Choroid plexus epithelial cell (primary cell): ENCODE measurements at places on chromosomes 4 and X.

GRCh38 chr4:36165631-36166005, 78.7 kb downstream of the ARAP2 start:
- DNase-seq: peak; percentile 39

DNA sequence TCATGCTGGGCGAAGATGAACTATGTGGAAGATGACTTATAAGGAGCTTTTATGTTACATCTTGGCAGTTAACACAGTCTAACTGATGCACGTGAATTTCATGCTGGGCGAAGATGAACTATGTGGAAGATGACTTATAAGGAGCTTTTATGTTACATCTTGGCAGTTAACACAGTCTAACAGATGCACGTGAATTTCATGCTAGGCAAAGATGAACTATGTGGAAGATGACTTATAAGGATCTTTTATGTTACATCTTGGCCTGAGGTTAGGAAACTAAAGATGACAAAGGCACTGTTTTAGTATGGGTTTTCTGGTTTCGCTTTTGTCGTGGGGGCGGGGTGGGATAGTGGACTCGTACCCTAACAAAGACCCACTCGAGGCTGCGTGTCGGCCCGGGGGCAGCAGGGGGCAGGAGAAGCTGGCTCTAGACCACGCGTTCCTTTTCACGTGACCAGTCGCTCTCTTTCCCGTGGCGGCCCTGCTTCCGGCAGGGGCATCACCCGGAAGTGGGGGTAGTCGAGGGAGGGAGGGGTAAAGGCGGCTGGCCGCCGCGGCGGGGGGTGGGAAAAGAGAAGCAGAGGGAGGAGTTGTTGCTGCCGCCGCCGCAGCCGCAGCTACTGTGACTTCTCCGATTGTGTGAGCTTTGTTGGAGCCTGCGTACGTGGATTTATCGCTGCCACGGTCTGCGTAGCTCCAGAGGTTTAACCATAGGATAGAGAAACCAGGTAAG, at the start of gene ATP7A:
Gene ATP7A (plus strand): TSS at position 586 of the 733 bp plus-strand sequence. CDS start 60,949 bp downstream, outside the sequence.
- DNase-seq: peak; percentile 88

DNA sequence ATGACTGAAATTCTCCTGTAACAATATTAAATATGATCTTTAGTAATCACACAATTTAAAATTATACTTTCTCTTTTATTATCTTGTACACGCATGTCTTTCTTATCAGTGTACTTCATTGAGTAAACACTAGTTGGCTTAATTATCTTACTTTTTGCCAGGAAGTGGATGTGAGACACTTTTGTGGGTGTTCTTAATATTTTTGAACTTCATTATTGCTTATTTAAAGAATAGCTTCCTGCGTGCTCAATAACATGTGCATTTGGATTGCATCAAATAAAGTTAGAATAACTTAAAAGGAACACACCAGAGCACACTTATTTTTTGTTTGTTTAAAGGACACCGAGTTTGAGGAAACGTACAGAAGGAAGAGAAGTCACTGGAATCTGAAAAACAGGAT, 128.5 kb upstream of the VEGFC start:
- DNase-seq: no peak

GRCh38 chr4:91032725-91033445, 905.7 kb downstream of the CCSER1 start:
- DNase-seq: peak; percentile 7

DNA sequence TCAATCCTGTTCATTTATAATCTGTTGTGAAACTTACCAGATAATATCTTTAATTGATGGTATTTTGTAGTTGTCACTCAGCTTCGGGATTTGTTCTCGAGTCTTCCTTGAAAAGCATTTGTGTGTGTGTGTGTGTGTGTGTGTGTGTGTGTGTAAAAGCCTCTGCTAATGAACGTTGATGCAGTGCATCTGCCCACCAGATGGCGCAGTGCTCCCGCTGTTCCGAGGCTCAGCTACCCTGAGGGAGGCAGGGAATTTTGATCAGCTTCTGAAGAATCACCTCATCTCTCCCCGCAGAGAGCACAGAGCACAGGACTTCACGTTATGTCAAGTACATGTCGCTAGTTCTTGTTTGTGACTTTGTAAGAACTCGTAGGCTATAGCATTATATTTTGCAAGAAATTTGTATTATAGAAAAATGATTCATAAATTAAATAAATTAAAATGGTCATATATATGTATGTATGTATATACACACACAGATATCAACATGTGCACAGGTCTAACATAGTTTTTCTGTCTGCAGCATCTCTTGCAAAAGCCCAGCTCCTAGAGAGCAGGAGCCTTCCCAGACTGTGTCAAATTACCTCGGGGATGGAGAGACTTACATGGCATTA, 316.7 kb upstream of the IGFBP7 start:
- peak; percentile 86 for DNase-seq

- DNase-seq: no peak
Measured at GRCh38 chr4:109065006-109065405, 237.5 kb downstream of the COL25A1 start.

DNA sequence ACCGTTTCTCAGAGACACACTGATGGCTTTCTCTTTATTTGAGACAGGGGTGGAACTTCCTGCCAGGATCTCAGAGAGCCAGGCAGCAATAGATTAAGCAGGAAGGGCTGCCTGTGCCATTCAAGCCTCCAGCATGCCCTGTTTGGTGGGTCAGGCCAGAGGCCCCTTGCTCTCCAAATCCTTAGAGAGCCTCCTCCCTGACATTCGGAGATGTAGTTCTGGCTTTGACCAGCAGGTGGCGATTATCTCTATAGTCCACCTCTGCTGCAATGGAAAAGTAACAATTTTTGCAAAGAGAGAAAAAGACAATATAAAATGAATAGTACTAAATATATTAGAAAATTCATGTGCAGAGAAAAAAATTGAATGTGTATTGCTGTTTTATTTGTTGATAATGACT, 93.9 kb downstream of the NXF2B start:
- DNase-seq: peak; percentile 55

DNA sequence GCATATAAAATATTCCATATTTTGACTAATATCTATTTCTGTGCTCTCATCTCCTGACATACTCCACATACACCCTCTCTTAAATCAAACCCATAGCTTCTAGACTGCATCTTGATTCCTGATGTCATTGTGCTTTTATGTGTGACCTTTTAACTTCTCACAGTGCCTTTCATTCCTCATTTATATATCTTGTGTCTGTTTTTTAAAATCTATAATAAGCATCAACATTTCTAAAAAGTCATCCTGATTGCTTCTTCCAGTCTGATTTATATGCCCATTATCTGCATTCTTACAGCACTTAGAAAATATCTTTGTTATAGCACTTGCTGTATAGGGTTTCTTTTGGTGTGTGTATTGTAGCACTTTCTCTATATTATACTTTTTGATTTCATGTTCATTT, 190.1 kb upstream of the ITM2A start:
- no peak for DNase-seq

DNA sequence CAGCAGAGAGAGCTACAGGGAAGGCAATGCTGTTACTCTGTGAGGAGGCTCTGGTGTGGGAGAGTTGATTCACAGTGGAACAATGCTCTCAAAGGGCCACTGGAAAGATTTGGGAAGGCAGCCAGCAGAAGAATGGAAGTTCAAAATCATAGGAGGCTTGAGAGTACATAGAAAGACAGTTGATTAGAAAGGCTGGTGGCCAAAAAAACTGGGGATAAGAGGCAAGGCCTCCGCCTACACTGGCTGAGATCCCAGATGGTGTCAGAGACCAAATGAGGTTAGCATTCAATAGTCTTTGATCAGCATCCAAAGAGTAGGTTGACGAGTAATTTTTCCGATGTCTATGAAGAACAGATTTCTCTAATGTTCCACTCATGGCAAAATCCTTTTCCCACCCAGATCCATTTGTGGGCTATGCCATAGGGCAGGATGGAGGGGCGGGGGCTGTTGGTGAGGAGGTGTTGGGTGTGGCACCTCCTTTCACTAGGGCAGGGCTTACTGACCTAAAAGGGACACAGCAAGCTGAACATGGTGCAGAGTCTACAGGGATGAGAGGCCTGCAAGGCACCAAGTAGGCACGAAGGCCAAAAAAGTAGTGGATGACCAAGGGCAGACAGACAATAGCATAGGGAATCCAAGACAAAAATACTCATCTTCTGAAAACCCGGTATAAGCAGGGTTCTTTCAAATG, 15.1 kb downstream of the TEC start:
- DNase-seq: peak; percentile 85

- peak; percentile 75 for DNase-seq
Measured at GRCh38 chr4:109472343-109472761, 38.7 kb downstream of the SEC24B start.

GRCh38 chr4:83582289-83582785, 46.4 kb downstream of the GPAT3 start:
- DNase-seq: no peak

GRCh38 chr4:7151668-7152227, 40.6 kb upstream of the SORCS2 start:
- DNase-seq: no peak

DNA sequence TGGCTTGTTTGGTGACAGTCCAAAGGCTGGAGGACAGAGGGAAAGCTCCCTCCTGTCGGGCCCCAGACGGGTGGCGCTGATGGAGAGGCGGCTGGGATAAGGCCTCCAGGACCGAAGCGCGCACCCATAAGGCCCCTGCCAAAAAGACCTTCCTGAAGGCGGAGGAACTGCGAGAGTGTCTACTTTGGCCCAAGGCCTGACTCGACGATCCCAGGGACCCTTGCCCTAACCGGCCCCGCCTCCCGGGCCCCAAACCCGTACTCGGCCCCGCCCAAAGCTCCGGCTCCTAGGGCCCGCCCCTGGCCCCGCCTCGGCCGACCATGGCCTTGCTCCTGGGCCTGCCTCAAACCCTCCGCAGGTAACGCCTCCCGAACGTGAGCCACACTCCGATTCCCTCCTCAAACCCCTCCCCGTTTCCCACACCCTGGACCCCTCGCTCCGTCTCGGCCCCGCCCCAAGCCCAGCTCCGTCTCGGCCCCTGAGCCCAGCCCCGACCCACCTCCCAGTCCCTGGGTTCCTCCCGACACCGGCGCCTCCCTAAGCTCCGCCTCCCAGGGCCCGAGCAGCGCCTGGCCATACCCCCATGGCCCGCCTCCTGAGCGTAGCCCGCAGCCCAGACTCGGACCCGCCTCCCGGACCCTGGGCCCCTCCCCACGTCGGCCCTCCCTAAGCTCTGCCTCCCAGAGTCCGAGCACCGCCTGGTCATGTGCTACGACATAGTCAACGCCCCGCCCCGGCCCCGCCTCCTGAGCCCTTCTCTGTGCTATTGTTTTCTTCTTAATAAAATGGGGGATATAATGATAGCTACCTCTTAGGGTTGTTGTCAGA, 90.0 kb upstream of the DRD5 start:
- DNase-seq: peak; percentile 93

DNA sequence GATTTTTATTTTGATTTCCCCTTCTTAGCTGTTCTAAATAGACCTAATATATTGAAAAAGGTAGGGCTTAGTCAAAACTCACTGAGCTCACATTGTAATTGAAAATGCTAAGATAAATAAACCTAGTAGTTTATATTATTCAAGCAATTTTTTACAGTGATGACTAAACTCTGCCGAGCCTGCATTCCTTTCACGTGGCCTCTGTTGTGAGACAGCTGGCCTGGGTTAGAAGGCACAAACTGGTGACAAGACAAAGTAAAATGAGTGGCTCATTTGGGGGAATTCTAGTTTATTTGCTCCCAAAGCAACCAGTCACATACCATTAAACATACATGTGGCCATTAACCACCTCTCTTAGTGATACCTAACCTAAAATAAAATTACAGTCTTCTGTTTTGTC, 169.4 kb upstream of the TEX13C start:
- DNase-seq: no peak

GRCh38 chrX:105894721-105895120, 72.4 kb downstream of the NRK start:
- DNase-seq: peak; percentile 24
